ENCODE measurements at places on chromosomes 4 and X.

DNA sequence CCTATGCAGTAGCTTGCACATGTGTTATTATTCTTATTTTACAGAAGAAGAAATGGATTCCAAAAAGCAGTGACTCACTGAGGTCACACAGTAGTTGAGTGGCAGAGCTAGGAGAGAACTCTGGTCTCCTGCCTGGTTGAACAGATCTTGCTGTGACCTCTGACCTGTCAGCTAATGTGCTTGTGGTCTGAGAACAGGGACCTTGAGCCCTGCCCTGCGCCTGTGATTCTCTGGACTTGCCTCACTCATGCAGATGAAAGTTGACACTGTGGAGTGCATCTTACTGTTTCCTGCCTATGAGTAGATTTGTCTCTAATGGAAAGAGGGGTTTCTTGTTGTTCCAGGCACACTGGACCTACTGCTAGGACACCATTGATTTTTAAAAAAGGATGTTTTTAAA is 32.3 kb downstream of the ETNPPL start:
- no peak overlapping the region for H3K4me3 ChIP-seq
- H3K36me3 ChIP-seq: no peaks in the 10 kb centered on the region
- no peak overlapping the region for H3K27ac ChIP-seq
- DNase-seq: no peak

DNA sequence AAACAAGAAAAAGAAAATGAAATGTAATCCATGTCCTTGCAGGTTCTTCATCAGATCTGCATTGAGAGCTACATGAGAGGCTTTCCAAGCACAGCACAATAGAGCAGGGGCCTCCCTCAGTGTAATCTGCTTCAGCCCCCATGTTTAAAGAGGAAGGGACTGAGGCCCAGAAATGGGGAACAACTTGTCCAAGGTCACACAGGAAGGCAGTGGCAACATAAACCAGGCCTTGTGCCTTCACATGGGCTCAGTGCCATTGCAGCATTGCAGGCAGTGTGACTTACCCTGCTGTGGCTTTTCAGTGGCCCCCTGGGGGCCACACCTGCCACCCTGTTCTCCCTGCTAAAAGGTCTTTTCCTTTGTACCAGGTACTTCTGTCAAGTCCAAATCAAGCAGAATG is 20.9 kb upstream of the CD99L2 start:
- H3K36me3 ChIP-seq: no peaks in the 10 kb centered on the region
- no peak overlapping the region for H3K4me3 ChIP-seq
- no peak overlapping the region for H3K27ac ChIP-seq
- no peaks in the 10 kb centered on the region for H3K4me1 ChIP-seq
- no peak for DNase-seq
- H3K27me3 ChIP-seq: no peaks in the 10 kb centered on the region

GRCh38 chrX:34279866-34280560 is 147.9 kb upstream of the FAM47A start:
- H3K27me3 ChIP-seq: no peaks in the 10 kb centered on the region
- no peak for DNase-seq
- no peak overlapping the region for H3K27ac ChIP-seq
- no peaks in the 10 kb centered on the region for H3K36me3 ChIP-seq

DNA sequence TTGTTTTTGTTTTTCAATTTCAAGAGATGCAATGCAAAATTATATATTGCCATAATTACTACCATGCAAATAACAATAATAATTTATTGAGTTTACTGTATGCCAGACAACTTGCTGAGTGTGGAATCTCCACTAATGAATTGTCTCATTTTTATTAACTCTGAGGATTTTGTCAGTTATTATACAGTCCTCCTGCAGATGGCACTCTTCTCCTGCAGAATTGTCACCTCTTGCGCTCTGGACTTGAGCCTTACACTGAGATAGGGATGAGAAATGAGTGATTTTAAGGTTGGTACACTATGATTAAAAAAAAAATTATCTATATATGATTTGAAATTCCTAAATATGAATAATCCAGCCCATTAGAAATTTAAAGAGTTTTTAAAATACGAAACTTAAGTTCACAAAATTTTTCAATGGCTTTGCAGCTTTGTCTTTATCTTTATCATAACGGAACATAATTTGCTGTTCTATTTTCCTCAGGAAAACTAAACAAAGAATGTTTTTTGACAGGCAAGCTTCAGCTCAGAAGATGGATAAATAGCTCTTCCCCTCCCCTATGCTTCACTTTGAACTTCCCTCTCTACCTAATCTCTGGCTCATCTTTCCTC is 12.7 kb upstream of the PAQR3 start:
- H3K27me3 ChIP-seq: no peaks in the 10 kb centered on the region
- H3K27ac ChIP-seq: no peak overlapping the region
- no peaks in the 10 kb centered on the region for H3K4me1 ChIP-seq
- peak; percentile 4 for DNase-seq

GRCh38 chrX:21438792-21439191 is 64.6 kb downstream of the CNKSR2 start:
- no peaks in the 10 kb centered on the region for H3K27me3 ChIP-seq
- no peak overlapping the region for H3K4me3 ChIP-seq
- no peak for DNase-seq
- peak overlapping the region; percentile 66 for H3K27ac ChIP-seq
- H3K4me1 ChIP-seq: peaks cover 16% of the 10 kb centered on the region
